ENCODE measurements at places on chromosomes 7 and 10.

GRCh38 chr7:10910447-10910846 lies 63.2 kb upstream of the PHF14 start:
- no peak for DNase-seq

GRCh38 chr7:117139397-117139984 lies 183.4 kb downstream of the WNT2 start:
- no peak for DNase-seq

DNA sequence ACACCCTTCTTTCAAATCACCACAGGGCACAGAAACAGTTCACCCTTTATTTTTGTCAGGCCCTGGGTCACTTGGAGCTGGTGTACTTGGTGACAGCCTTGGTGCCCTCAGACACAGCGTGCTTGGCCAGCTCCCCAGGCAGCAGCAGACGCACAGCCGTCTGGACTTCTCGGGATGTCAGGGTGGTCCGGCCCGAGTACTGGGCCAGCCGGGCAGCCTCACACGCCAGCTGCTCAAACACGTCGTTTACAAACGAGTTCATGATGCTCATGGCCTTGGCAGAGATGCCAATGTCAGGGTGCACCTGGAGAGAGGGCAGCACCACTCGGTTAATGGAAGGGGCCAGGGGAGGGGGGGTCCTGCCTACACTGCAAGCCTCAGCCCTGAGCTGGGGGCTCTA lies 2.5 kb downstream of the H2BK1 start:
- DNase-seq, result no peak

- no peak for DNase-seq
These were observed 3.4 kb downstream of the IFRD1 start for GRCh38 chr7:112453505-112454171.

DNA sequence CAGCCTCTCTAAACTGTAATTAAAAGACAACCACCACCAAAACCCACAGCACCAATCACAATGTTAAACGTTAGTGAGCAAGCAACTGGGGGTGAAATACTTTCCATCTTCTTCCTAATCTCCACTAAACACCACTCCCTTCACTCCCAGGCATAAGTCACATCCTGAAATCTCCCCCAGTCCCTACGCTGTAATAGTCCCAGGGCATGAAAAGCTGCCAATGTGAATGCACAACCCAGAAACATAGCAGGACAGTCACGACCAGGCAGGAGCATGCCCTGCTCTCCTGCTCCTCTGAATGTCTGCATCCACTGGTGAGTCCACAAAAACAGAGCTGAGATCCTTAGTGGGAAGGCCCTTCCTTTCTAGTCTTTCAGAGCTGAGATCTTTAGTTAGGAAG lies 288.9 kb downstream of the PARD3 start:
- DNase-seq, result no peak

GRCh38 chr7:96244992-96245292 lies 77.0 kb downstream of the SLC25A13 start:
- DNase-seq, result no peak

- no peak for DNase-seq
These were observed 16.4 kb downstream of the UCN3 start for GRCh38 chr10:5381187-5381586.

- DNase-seq, result peak; percentile 51
These were observed 49.1 kb upstream of the GPAM start for GRCh38 chr10:112232670-112233069.

GRCh38 chr10:11159543-11160215 lies 142.0 kb downstream of the CELF2 start:
- no peak for DNase-seq

GRCh38 chr7:34236057-34236456 lies 330.7 kb downstream of the BMPER start:
- no peak for DNase-seq

DNA sequence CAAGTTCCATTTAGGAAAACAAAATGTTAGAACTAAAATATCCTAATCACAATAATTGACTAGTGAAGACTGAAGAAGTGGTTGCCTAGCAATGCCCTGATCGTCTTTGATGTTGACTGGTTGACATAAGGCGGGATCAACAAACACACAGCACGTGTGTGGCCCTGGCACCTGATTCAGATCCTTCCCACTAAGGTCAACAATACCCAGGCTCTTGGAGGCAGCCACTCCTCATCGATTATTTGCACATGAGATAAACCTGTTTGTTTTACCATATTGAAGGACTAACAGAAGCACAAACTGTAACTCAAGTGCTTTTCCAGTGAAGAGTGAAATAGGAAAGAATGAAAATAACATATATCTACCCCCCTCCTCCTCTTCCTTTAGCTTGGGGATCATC lies 15.6 kb downstream of the FANK1 start:
- no peak for DNase-seq

DNA sequence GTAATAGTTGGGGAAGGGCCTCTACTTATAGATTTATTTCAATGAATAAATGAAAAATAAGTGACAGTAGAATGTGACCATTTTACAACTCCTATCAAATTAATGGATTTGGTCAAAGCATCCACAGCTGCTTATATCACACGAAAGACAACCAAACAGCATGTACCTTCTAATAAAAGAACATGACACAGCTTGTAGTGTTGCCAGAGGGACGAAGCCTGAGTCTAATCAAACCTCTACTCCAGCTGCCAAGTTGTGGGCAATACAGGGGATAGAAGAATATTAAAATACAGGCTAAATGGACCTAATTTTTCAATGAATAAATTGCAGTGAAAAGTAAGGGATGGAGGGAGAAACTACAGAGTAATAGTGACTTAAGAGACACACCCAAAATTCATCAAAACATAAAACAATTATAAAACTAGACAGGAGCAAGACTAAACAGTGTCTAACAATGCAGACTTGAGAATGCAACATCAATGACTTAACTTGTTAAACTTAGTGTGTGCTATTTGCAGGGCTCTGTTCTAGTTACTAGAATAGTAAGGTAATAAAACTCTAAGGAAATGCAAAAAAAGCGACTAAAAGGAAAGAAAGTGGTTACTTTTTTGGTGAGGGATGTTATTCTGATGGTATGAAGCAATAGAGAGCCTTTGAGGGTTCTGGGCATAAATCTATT lies 853.8 kb downstream of the GRM8 start:
- DNase-seq, result no peak

DNA sequence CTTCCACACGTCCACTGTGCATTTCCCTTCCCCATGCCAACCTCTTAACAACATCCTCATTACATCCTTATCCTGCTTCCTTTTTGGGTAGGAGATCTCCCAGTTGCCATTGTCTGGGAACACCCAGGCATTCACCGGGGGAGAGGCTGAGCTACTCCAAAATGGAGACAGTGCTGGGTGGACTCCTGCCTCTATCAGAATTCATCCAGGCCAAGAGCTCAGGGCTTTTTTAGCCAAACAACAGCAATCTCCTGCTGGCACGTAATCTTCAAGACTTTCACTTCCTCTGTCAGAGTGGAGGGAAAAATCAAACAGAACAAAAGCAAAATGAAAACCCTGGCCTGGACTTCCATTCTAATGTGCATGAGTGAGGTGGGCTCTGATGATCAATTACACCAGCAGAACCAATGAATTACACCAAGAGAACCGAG lies 245.0 kb downstream of the PRPF18 start:
- no peak for DNase-seq

- DNase-seq, result no peak
These were observed 18.4 kb upstream of the MACROH2A2 start for GRCh38 chr10:70034232-70034631.

- DNase-seq, result no peak
These were observed 100.6 kb downstream of the PLXNA4 start for GRCh38 chr7:132475669-132476116.

DNA sequence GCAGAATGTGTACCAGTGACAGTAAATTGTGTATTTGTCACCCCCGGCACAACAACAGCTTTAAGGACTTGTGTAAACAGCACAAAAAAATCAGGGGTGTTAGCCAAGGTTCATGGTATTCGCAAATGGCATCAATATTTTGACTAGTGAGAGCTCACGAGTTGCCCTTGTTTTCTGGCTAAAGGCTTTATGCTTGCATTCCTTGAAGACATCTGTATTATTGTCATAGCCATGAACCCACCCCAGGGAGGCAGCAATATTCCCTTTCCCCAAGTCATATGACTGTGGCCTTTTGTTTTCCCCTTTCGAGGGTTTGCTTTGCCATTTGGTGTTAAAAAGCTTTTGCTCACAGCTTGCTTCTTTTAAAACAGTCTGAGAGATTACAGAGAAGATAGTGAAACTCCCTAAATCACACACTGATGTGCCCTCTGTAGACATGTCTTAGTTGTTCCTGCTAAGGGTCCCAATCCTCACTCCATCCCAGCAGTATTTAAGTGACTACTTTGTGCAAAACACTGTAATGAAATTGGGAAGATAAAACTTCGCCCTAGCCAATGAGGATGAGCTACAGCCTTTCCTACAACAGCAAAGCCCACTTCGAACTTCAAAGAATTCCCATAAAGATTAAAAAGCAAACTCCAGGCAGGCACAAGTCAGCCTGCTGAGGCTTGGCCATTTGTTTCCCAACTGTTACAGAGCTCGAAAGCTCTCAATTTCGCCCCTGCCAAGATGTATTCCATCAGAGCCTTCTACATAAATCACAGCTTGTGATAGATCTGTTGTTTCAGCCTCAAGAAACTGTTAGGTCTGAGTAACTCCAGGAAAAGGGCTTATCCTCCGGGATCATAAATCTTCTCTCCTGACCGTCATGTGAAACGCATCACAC lies 172.3 kb downstream of the ADAM12 start:
- DNase-seq, result no peak

- DNase-seq, result no peak
These were observed 57.8 kb downstream of the TBXAS1 start for GRCh38 chr7:139886899-139887298.

- no peak for DNase-seq
These were observed 62.4 kb downstream of the COA1 start for GRCh38 chr7:43666938-43667337.

- no peak for DNase-seq
These were observed 11.8 kb downstream of the CALY start for GRCh38 chr10:133324857-133325260.

- DNase-seq, result no peak
These were observed 313.6 kb downstream of the DOCK4 start for GRCh38 chr7:111892588-111892987.

DNA sequence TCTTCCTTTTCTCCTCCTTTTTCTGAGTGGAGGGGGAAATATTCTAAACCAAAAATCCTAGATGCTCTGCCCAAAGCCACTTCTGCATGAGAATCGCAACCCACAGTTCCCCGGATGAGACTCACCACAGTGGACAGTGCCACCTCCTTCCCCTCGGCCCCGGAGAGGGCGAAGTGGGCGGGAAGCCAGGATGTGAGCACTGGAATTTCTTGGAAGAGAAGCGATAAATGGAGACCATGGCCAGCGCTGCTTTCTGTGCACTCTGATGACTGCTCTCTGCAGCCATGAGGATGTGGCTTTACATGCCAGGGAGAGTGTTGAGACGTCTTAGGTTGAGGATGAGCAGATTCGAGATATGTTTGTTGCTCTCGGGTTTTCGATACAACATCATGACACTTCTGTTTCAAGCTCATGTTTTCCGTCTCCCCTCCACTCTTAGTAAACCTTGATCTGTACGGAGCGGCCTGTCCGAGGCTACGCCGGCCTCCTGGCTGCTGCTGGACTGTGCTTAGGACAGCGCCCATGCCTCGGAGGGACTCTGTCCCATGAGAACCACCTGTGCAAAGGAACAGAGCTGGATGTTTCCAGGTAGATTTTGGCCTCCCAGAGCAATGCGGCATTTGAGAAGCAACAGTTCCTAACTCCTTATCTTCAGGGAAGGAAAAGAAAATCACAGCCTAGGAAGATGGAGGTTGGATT lies 414.6 kb upstream of the FOXK1 start:
- no peak for DNase-seq

DNA sequence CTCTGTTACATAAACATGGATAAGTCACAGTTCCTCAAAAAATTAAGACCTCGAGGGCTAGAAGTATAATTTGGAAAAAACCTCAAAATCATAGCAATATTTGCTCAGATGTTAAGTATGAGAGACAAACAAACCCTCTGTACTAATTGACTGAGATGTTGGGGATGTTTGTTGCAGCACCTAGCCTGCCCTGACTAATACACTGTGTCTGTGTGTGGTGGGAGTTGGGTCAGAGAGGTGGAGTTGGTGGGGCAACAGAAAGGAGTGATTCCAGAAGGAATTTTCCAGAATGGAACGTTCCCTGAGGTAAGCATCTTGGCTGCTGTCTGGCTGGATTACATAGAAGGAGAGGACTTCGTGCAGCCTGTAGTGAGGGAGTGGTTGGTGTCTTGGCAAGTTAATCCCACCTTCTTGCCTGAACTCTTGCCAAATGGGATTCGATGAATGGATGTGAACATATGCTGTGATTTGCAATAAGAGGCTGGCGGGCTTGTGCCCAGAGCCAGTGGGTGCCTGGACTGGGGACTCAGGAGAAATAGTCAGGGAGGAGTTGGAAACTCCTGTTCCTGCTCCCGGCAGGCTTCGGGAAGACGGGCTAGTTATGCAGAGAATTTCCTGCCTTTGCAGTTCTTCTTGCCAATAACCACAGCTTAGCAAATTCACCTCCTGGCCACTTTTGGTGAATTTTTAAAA lies 9.3 kb upstream of the FAM180A start:
- no peak for DNase-seq

- DNase-seq, result peak; percentile 27
These were observed 1.1 kb downstream of the REEP3 start for GRCh38 chr10:63522277-63522687.

DNA sequence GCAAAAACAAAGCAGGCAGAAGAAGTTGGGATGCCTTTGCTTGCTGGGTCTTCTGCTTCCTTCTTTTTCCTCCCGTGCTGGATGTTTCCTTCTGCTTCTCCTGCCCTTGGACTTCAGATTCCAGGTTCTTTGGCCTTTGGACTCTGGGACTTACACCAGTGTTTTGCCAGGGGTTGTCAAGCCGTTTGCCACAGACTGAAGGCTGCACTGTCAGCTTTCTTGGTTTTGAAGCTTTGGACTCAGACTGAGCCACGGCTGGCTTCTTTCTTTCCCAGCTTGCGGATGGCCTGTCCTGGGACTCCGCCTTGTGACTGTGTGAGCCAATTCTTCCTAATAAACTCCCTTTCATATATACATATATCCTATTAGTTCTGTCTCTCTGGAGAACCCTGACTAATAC lies 11.3 kb upstream of the LCOR start:
- no peak for DNase-seq

DNA sequence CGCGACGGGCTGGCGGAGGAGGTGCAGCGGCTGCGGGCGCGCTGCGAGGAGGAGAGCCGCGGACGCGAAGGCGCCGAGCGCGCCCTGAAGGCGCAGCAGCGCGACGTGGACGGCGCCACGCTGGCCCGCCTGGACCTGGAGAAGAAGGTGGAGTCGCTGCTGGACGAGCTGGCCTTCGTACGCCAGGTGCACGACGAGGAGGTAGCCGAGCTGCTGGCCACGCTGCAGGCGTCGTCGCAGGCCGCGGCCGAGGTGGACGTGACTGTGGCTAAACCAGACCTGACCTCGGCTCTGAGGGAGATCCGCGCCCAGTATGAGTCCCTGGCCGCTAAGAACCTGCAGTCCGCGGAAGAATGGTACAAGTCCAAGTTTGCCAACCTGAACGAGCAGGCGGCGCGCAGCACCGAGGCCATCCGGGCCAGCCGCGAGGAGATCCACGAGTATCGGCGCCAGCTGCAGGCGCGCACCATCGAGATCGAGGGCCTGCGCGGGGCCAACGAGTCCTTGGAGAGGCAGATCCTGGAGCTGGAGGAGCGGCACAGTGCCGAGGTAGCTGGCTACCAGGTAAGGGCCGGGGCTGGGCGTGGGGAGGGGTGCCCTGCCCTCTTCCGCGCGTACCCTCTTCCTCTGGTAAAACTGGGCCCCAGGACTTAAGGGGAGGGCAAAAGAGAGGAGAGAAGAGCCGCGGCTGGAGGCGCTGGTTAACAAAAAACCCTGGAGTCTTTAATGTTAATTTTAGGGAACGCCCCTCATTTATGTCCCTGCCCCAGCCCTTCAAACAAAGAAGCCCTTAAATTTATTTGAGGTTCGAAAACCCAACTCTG lies 987 bp downstream of the INA start:
- DNase-seq, result no peak

Measured in DMS79 (cell line).